ENCODE measurements at places on chromosomes 7 and 10.
A peak's percentile ranks its signal among the peaks of the same experiment; 100 is the strongest.

- no peak for DNase-seq
These were observed 39.1 kb upstream of the TMEM236 start for GRCh38 chr10:17712717-17713471.

DNA sequence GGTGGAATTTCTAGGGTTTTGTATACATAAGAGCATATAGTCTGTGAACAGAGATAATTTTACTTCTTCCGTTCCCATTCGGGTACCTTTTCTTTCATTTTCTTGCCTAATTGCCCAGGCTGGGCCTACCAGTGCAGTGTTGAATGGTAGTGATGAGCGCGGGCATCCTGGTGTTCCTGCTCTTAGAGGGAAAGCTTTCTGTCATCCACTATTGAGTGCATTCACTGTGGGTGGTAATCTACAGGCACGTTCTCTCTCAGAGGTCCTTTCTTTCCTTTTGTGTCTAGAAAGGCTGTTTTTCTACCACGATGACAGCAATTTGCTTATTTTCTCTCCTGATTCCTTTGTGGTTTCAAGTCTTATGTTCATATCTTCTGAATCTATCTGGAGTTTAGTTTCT is 65.0 kb downstream of the INPP5A start:
- DNase-seq = no peak

DNA sequence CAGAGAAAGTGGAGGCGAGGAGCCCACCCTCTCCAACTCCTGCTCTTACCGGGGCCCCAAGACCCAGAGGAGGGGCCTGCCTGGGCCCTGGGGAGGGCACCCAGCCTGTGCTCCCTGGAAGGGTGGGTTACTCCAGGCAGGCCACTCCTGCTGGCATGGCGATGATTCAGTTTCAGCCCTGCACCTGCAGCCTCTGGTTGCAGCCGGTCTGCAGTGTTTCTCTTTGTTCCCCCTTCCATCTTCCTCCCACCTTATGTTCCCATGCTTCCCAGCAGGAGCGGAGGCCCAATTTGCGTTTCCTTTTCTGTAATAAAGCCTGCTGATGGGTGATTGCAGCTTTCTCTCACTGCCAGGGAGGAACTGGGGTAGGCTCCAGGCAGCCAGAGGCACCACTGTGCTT is 53.2 kb upstream of the FAM20C start:
- DNase-seq = no peak

DNA sequence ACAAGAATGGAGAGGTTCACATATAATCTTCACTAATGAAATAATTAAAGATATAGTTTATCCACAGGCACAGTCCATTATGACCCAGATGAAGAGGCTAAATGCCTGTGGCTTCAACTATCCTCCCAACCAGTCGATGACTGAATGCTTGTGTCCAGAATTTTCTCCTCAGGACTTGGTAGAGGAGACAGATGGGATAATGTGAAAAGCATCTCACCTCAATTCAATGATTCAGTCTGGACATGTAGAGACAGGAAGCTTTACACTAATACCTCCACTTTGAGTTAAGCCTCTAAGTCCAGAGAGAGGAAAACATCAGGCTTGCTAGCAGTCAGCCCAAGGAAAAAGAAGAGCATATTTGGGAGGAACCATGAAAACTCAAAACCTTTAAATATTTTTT is 59.1 kb upstream of the COL1A2 start:
- no peak for DNase-seq

DNA sequence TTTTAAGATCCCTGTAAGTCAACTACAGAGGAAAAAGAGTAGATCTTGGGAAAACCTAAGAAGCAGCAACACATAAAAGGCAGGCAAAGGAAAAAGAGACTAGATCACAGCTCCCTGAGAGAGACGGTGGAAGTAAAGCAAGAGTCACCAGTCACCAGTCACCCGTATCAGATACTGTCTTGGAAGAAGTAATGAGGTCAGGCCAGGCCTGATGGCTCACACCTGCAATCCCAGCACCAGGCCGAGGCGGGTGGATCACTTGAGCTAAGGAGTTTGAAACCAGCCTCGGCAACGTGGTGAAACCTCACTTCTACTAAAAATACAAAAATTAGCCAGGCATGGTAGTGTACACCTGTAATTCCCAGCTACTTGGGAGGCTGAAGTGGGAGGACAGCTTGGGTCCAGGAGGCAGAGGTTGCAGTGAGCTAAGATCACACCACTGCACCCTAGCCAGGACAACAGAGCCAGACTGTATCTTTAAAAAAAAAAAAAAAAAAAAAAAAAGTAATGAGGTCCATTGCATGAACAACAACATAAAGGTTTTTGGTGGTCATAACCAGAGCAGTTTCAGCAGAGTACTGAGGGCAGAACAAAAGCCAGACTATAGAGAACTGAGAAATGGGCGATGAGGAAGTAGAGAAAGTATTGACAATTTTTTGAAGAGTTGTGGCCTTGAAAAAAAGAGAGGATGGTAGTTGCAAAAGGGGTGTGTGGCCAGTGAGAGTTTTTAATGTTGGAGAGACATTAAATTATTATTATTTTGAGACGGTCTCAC is 16.9 kb downstream of the ZNF713 start:
- no peak for DNase-seq

GRCh38 chr10:127243490-127244272 is 47.3 kb upstream of the INSYN2A start:
- peak; percentile 20 for DNase-seq

- peak; percentile 86 for DNase-seq
These were observed 45.9 kb upstream of the BET1 start for GRCh38 chr7:94050046-94050445.

GRCh38 chr10:46064269-46064817 is 18.3 kb upstream of the MSMB start:
- DNase-seq = no peak

DNA sequence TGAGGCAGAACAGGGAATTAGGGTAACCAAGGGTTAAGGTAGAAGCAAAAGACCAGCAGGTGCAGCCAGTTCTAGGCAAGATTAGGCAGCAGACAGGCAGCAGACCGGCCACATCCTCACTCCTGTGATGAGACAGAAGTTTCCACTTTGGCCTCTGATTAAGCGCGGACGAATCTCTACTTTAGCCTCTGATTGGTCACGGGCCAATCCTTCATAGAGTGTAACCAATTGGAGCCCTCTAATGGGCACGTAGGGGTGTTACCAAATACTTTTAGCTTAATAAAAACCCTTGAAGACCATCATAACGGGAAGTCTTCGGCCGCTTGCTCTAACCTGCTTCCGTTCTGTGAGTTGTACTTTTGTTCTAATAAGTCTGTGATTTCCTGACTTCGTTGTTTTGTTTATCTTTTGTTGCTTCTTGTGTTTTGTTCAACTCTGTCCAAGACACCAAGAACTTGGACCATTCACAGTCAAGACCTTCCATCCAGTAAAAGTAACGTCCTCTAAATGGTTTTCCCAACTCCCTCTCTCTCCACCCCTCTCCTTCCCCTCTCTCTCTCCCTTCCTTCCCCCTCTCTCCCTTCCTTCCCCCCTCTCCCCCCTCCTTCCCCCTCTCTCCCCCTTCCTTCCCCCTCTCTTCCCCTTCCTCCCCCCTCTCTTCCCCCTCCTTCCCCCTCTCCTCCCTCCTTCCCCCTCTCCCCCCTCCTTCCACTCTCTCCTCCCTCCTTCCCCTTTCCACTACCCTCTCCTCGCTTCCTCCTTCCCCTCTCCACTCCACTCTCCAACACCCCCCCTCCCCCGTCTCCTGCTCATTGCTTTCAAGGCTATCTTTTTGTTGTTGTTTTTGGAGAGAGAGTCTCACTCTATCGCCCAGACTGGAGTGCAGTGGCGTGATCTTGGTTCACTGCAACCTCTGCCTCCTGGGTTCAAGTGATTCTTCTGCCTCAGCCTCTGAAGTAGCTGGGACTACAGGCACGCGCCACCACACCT is 13.2 kb upstream of the MALSU1 start:
- no peak for DNase-seq

DNA sequence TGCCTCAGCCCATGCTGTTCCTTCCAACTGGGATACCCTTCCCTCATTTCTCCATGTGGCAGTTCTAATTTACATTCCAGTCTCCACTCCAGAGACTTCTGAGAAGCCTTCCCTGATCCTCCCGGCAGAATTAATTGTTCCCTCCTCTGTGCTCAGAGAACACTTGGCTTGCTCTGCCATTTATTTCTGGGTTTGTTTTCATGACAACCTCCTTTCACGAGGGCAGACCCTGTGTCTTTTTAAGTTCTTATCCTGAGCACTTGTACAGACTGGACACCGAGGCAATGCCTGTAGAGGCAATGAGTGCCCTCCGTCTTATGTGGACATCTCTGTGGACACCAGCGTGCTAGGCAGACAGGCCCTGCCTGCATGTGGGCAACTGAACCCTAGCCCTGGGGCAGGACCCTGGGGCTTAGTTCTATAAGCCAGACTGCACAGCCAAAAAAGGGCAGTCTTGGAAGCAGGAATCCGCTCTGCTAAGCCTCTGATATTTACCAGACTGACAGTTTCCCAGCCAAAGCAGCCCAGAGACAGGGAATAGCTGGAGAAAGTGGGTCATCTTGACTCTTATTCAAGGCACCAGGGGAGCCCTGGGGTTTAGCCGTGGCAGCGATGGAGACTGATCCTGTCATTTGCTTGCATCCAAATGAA is 474.0 kb downstream of the RPS24 start:
- DNase-seq = no peak

GRCh38 chr10:132342553-132342952 is 10.6 kb downstream of the LRRC27 start:
- DNase-seq = no peak

GRCh38 chr7:55189146-55189766 is 170.4 kb downstream of the EGFR start:
- no peak for DNase-seq

DNA sequence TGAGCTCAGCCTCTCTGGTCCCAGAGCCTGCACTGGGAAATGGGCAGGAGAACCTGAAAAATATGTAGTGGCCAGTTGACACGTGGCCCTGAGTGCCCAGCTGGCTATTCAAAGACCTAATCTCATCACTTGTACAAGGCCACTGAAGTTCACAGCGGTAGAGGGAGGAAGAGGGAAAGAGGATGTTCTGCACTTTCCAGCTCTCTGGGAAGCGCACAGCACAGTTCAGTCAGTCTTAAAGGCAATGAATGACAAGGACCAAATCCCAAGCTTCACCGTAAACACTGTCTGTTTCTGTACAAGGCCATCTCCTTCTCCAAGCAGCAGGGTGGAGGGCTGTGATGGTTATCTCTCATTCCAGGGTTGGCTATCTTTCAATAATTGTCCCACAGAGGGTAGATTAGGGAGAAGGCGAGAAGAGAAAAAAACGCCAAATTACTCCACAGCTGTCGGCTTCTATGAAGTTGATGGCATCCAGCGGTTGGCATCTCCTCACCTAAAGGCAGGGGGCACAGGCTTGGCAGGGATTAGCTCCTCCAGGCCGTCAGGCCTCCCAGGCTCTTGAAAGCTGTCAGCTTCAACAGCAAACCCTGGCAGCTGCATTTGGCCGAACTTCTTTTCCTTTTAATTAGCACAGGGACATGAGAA is 10.6 kb downstream of the SFMBT2 start:
- DNase-seq = no peak

DNA sequence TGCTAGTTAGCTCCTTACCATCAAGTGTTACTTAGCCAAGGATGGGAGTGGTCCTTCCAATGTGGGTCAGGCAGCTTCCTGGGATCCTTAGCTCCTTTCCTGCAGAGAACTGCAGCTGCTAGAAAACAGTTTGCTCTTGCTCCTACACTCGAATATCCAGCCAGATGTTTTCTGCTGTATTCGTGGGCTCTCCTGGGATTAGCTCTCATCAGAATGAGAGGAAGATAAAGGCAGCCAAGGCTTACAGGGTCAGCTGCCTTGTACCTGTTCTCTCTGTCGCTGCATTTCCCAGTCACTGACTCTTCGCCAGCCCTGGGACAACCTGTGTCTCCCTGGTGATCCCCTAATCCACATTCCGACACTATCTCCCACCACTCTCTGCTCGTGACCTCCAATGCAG is 29.0 kb downstream of the NEUROD6 start:
- DNase-seq = no peak

GRCh38 chr10:62108759-62109586 is 159.7 kb downstream of the RTKN2 start:
- DNase-seq = no peak

All from CD14-positive monocyte (primary cell).